Thoracic aorta (tissue), 2 donors: ENCODE measurements at places on chromosomes 16 and 17. TPM values are rescaled to one million over a fixed set of nuclear protein-coding genes. Genes with fewer than 3 reads are reported as not detected.

GRCh38 chr16:50651835-50652438 is 29.2 kb downstream of the SNX20 start:
- DNase-seq = no peak

Gene PDK2
- 35.5 TPM for total RNA-seq

DNA sequence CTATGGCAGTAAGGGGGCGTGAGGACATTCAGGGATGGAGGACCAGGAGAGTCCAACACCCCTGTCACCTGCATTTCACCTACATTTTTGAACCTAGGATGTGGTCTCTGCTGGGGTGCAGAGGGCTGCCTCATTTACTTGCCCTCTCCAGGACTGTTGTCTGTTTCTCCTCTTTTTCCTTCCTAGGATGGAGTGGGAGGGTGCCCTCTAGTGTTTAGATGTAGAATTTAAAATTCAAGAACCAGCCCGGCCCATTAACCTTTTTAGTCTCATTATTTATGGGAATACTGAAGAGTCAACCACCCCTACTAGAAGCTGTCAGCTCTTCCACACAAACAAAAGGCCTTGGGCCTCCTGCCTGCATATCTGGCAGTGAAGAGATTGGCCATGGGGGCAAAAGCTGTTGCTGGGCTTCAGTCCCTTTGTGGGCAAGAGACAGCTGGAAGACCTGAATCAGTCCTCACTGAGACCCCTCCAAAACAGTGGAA is 2.5 kb upstream of the STARD3 start:
- DNase-seq = no peak

DNA sequence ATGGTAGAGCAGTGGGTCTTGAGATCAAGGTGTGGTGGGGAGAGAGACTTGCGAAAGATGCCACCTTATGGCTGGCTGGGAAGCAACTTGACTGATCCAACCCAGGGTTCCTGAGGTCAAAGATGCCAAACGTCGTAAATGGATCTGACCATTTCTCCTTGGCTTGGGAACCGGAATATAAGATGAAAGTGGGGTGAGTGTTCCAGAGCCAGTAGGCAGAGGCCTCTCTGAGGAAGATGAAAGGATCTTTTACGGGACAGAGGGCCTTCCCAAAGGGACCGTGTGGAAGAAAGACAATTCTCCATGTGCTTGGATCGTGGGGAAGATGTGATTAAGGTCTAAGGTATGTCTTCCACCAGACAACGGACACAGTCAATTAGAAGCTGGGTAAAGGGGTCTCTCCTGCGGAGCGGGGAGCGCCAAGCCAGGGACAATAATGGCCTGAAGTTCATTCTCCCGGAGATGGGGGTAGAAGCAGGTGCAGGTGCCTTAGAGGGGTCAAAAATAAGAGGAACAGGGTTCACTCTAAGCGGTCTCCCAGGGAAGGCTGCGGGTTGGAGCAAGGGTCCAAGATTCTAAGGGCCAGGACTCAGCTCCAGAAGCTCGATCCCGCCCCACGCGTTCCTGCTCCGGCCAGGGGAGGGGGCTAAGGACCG is 800 bp downstream of the FXR2 start:
- no peak for DNase-seq

- DNase-seq = no peak
Measured at GRCh38 chr17:31690151-31690551, 168.9 kb downstream of the COPRS start.
